NCI-H1048 (cell line): ENCODE measurements at places on chromosomes 2 and 18.

GRCh38 chr2:233654501-233654900, 17.2 kb upstream of the UGT1A9 start:
- DNase-seq = no peak

- DNase-seq = no peak
Measured at GRCh38 chr2:235515821-235516220, 22.0 kb downstream of the AGAP1 start.

- no peak for DNase-seq
Measured at GRCh38 chr2:202060218-202060617, 12.8 kb upstream of the KIAA2012 start.

- DNase-seq = no peak
Measured at GRCh38 chr2:210795506-210795905, 239.1 kb downstream of the CPS1 start.

- no peak for DNase-seq
Measured at GRCh38 chr2:111208639-111209038, 87.9 kb downstream of the BCL2L11 start.

- DNase-seq = no peak
Measured at GRCh38 chr2:179104736-179105135, 54.8 kb upstream of the CCDC141 start.
